ENCODE measurements at places on chromosomes 7 and 10. TPM values are rescaled to one million over a fixed set of nuclear protein-coding genes. Genes with fewer than 3 reads are reported as not detected.

Gene PON3
- total RNA-seq = 0.90 TPM

Gene HTRA1
- total RNA-seq = 152 TPM

Gene LOXL4
- 7.6 TPM for total RNA-seq

Gene SFTPA1
- 0.83 TPM for total RNA-seq

Gene SEMA4G
- total RNA-seq = 1.1 TPM

Gene PNLIPRP3
- total RNA-seq = not detected

Gene NANOS1
- total RNA-seq = 1.8 TPM

Gene HGF
- 16.8 TPM for total RNA-seq

Gene PAX2
- not detected for total RNA-seq

Gene GBX1
- total RNA-seq = not detected

Gene LRRC17
- total RNA-seq = 11.1 TPM

Gene FXYD4
- not detected for total RNA-seq

DNA sequence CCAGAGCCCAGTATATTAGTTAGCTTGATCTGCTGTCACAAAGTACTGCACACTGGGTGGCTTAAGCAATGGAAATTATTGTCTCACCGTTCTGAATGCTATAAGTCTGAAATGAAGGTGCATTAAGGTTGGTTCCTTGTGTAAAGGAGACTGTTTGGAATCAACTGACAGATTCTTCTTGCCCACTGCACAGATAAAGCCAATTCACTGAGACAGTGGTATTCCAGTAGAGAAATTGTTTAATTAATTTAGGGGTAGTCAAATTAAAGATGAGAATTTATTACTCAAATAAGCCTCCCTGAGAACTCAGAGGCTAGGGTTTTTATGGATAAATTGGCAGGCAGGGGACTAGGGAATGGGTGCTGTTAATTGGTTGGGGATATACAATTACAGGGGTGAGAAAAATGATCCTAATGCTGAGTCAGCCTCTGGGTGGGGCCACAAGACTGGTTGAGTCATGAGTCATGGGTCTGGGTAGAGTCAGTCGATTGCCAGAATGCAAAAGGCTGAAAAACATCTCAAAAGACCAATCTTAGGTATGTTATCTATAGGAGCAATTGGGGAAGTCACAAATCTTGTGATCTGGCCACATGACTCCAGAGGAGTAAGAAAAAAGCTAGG, 23.5 kb upstream of the SAMD9L start:
- no peak for DNase-seq

DNA sequence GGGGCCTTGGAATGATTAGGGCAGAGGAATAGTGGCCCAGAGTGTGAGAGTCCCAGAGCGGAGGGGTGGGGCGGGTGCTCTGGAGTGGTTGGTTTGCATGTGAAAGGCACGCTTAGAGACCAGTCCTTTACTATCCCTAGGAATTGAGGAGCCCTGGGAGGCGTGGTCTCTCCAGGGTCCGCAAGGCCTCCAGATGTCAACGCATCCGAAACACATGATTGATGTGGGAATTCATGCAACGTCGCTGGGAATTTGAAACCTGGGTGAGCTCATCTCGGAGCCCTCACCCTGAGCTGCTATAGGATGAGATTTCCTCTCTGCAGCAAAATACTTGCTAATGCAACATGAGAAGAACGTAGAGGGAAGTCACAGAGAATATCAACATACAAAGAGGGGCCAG, 51.2 kb downstream of the NPTX2 start:
- peak; percentile 36 for DNase-seq

- DNase-seq = no peak
Observed at GRCh38 chr7:86867163-86867762, 192.2 kb downstream of the ELAPOR2 start.

DNA sequence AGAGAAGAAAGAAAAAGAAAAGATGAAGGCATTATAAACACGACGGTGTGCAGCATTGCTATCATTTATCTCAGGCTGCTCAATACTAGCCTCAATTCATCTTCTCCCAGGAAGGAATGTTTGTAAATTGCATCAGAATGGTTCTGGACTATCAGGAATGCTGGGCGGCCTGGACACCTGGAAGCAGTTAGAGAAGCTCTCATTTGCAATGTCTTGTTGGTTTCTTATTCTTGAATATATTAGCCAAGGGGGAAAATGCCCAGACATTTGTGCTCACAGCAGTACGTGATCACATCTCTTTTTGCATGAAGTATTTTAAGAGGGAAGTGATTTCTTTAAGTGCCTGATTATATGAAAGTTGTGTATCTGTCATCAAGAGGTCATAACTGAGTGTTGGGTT, 85.6 kb upstream of the IMMP2L start:
- DNase-seq = no peak

- DNase-seq = no peak
Observed at GRCh38 chr7:134315679-134316538, 821 bp downstream of the SLC35B4 start.

DNA sequence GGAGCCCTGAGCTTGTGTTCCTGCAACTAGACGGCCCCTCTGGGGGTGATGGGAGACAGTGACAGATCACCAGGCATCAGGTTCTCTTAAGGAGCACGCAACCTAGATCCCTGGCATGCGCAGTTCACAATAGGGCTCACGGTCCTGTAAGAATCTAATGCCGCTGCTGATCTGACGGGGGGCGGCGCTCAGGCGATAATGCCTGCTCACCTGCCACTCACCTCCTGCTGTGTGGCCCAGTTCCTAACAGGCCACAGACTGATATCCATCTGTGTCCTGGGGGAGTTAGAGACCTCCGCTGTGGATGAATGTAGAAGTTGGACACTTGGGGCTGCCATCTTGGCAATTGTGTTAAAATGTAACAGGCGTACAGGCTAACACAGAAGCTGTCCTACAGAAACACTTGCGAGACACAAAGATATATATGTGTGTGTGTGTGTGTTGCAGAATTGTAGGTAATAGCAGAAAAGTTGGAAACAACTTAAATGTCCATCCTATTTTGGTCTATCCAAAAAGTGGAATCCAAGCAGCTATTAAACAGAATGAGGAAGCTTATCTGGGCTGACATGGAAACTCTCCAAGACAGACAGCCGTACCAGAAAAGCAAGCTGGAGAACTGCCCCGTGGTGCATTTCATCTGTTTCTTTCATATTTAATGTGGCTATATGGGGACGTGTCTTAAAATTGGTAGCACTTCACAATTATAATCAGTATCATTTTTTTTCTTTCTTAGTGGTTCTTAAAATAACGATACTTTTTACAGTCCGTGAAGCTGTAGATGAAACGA, 82.8 kb downstream of the MKI67 start:
- DNase-seq = peak; percentile 44

DNA sequence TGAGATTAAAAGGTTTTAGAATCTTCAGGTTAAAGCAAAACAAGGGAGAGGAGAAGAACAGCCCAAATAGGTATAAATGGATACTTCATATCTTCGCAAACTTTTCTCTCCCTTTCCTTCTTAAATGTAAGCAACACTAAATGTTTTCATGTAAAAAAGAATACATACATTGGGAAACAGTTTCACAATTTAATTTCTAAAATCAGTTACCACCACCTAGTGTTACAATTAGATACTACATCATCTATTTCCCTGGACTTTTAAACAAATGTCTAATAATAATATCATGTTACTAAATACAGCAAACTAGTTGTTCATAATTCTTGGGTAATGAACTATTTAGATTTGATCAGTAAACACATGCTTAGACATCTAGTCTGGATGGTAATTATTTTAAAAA, 35.8 kb downstream of the MINDY3 start:
- no peak for DNase-seq

GRCh38 chr7:130048906-130049305, 2.3 kb downstream of the ZC3HC1 start:
- no peak for DNase-seq

- DNase-seq = no peak
Observed at GRCh38 chr7:101845974-101846373, 28.5 kb downstream of the CUX1 start.

GRCh38 chr7:155466142-155466813, 8.3 kb downstream of the EN2 start:
- DNase-seq = no peak

DNA sequence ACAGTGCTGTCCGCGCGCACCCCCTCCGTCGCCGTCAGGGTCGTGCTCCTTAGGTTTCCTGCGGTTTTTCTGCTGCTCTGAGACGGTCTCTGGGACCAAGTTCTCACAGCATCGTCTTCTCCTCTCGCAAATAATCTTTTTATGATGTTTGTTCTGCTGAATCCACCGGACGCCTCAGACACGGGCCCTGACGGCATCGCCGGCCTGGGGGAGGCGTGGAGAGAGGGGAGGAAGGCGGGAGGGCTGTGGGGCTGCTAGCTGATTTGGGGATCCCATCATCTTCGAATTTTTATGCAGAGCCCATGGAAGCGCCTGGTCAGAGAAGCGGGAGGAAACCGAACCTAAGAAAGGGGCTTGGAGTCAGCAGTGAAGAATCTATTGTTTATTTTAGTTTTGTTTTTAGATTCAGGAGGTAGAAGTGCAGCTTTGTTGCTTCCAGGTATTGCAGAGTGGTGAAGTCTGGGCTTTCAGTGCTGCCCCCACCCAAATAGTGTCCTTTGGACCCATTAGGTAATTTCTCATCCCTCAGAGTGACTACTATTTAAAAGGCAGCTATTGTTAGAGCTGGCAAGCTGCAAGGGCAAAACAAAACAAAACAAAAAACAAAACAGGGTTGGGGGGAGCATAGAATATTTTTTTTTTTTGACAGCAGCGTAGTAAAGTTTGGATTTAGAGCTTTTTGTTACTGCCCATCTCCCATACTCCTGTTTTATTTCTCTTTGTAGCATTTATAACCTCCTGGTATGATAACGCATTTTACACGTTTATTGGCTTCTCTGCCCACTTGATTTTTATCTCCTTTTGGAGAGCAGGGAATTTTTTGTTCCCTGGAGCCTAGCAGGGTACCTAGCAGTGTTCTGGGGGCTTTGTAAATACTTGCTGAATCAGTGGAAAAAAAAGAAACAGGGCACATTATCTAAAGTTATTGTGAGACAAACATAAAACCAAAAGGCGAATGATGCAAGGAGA, 92.6 kb downstream of the SPAG6 start:
- DNase-seq = peak; percentile 81

DNA sequence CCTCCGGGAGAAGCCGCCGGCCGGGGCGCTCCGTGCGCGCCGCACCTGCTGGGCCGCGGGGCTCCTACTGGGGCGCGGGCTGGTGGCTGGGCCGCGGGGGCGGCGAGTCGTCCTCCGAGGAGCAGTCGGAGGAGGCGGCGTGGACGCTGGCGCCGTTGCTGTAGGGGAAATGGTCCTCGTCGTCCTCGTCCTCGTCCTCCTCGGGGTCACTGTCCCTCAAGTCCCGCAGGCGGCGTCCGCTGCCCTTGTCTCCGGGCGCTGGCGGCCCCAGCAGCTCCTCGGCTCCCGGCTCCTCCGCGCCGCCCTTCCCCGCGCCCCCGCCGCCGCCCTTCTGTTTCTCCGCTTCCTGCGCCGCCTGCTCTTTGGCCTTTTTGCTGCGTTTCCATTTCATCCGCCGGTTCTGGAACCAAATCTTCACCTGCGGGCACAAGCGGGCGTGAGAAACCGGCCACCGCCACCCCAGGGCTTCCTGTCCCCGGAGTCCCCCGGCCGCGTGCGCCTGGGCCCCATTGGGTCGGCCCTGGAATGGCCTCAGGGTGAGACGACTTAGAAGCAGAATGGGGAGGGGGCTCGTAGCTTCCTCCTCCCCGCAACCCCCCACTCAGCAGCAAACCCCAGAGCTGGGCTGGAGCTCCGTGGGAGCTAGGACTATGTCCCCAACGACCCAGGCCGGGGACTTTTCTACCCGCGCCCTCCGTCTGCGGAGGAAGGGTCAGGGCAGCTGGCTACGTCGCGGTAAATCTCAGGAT, 4.8 kb downstream of the MNX1 start:
- DNase-seq = no peak

DNA sequence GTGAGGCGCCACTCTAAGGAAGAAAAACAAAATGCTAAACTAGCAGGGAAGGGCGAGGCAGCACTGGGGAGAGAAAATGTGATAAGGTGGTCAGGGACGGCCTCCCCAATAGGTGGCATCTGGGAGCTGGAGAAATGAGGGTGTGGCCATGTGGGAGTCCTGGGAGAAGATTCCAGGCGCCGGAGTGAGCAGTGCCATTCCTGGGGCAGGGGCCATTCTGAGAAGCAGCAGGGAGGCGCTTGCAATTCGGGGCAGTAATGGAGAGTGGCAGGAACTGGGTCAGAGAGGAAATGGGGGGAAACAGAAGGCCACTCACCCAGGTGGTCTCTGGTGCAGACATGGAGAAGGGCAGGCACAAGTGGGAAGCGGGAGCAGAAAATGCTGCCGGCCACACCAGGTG, 61.8 kb upstream of the LRRC18 start:
- DNase-seq = no peak

DNA sequence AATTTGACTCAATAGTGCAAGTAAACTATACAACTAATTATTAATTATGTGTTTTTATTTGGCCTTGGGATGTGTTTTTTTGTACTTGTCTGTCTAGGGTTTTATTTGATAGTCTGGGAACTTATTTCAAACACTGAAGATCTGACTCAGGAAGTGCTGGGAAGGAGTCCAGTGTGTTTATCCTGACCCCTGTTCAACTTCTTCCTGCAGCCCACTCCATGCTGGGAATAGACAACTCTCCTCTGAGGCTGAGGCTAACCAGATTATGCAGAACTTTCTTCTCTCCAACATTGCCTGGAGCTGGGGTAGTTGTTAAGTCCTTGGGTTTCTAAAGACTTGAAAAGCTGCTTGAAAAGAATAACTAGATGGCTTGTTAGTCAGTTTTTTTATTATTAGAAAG, 6.9 kb downstream of the CISD1 start:
- DNase-seq = no peak

GRCh38 chr10:71865561-71866041, 14.6 kb upstream of the PSAP start:
- DNase-seq = peak; percentile 62

DNA sequence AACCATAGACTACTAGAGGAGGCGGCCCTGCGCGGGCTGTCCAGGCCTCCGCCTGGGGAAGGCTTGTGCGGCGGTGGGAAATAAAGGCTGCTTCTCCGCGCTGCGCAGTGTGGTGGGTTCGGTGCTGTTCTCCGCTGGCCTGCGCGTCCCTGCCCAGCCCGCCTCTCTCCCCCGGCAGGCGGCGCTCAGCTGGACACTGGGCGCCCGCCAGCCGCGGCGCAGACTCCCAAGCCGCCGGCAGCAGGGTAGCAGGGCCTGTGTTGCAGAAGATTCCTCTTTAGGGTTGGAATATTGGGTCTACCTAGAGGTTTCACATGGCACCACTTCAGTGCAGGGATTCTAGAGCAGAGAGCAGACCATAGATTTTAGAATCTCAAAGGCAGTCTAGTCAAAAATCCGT, 66.1 kb upstream of the ZPBP start:
- DNase-seq = no peak

- no peak for DNase-seq
Observed at GRCh38 chr7:49635800-49636199, 137.6 kb upstream of the VWC2 start.

DNA sequence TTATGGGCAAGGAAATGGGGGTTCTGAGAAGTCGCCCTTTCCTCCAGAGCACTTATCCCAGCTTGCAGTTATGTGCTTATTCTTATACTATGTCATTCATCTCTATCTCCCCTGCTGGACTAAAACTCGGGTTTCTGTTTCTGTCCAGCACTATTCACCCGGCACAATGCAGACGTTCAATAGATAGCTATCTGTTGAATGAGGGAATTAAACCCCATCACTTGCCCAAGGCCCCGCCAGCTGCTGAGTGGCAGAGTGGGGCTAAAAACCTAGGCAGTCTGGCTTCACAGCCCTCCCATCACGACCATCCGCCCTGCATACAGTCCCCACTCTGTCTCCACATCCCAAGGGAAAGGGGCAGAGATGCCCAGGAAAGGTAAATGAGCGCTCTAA, 5.4 kb downstream of the SLIT1 start:
- peak; percentile 42 for DNase-seq

GRCh38 chr10:46029461-46030030, 877 bp downstream of the NCOA4 start:
- no peak for DNase-seq

GRCh38 chr10:42690449-42691360, 52.3 kb upstream of the ZNF33B start:
- DNase-seq = no peak
